Cardiac ventricle fibroblast (primary cell): ENCODE measurements at places on chromosomes 4 and X. TPM values are rescaled to one million over a fixed set of nuclear protein-coding genes. Genes with fewer than 3 reads are reported as not detected.

CDX4 gene
- not detected in 2 replicates for total RNA-seq

SMR3A gene
- not detected in 2 replicates for total RNA-seq

NRK gene
- 4.8 and 5.0 TPM in 2 replicates for total RNA-seq

PCYT1B gene
- total RNA-seq, result 0.29 and 0.37 TPM in 2 replicates

HPF1 gene
- 33.6 and 43.7 TPM in 2 replicates for total RNA-seq

VEGFC gene
- total RNA-seq, result 12.8 and 15.7 TPM in 2 replicates

DAPP1 gene
- total RNA-seq, result not detected in 2 replicates

GRIA3 gene
- total RNA-seq, result 0.20 and 0.69 TPM in 2 replicates

FAM114A1 gene
- 185 and 211 TPM in 2 replicates for total RNA-seq

GDPD2 gene
- total RNA-seq, result not detected in 2 replicates

OTUD6A gene
- total RNA-seq, result not detected in 2 replicates

MAGEC1 gene
- total RNA-seq, result not detected in 2 replicates

CPZ gene
- total RNA-seq, result 30.6 and 33.6 TPM in 2 replicates

HTN3 gene
- total RNA-seq, result not detected in 2 replicates

PRICKLE3 gene
- total RNA-seq, result 11.3 and 17.2 TPM in 2 replicates

CYSLTR1 gene
- total RNA-seq, result not detected in 2 replicates

SEPSECS gene
- total RNA-seq, result 3.6 and 4.0 TPM in 2 replicates

RS1 gene
- not detected in 2 replicates for total RNA-seq

DCAF4L1 gene
- total RNA-seq, result 0.06 TPM in 1 of 2 replicates, not detected in the other

IGBP1 gene
- total RNA-seq, result 65.6 and 86.9 TPM in 2 replicates

GNRHR gene
- not detected in 2 replicates for total RNA-seq

ANKRD17 gene
- 36.6 and 37.4 TPM in 2 replicates for total RNA-seq

ATOH1 gene
- not detected in 2 replicates for total RNA-seq

DMRTC1 gene
- total RNA-seq, result not detected in 2 replicates

CLDN22 gene
- total RNA-seq, result not detected in 2 replicates

RPS6KA6 gene
- 0.49 and 5.8 TPM in 2 replicates for total RNA-seq

RNF128 gene
- not detected in 2 replicates for total RNA-seq

ZGRF1 gene
- total RNA-seq, result 1.3 and 3.1 TPM in 2 replicates

JCHAIN gene
- total RNA-seq, result 0.10 and 0.12 TPM in 2 replicates

KCNIP4 gene
- total RNA-seq, result not detected in 2 replicates

ZNF157 gene
- total RNA-seq, result 0.12 TPM in 1 of 2 replicates, not detected in the other

POU3F4 gene
- not detected in 2 replicates for total RNA-seq

ARAF gene
- total RNA-seq, result 27.8 and 29.9 TPM in 2 replicates

ALB gene
- total RNA-seq, result not detected in 2 replicates

SLC16A2 gene
- 17.5 and 17.6 TPM in 2 replicates for total RNA-seq

BBS12 gene
- total RNA-seq, result 3.3 and 4.5 TPM in 2 replicates

HTR2C gene
- total RNA-seq, result not detected in 2 replicates

CXCL3 gene
- total RNA-seq, result 3.2 and 5.4 TPM in 2 replicates

UCP1 gene
- total RNA-seq, result not detected in 2 replicates

KIF4A gene
- total RNA-seq, result 1.4 and 2.3 TPM in 2 replicates

NMU gene
- not detected in 2 replicates for total RNA-seq

KLKB1 gene
- total RNA-seq, result 0.24 and 0.31 TPM in 2 replicates

FGF2 gene
- total RNA-seq, result 11.0 and 11.6 TPM in 2 replicates

WAS gene
- 1.1 and 1.6 TPM in 2 replicates for total RNA-seq

GAGE2A gene
- total RNA-seq, result not detected in 2 replicates

TKTL1 gene
- total RNA-seq, result not detected in 2 replicates

H2BW2 gene
- total RNA-seq, result not detected in 2 replicates

CT83 gene
- not detected in 2 replicates for total RNA-seq

PDK3 gene
- 7.6 and 10.3 TPM in 2 replicates for total RNA-seq

FGG gene
- not detected in 2 replicates for total RNA-seq

RBM47 gene
- 1.2 and 1.6 TPM in 2 replicates for total RNA-seq
